Mucosa of gallbladder (tissue), 1 donor: ENCODE measurements at places on chromosomes 4 and X. TPM values are rescaled to one million over a fixed set of nuclear protein-coding genes. Genes with fewer than 3 reads are reported as not detected.

DNA sequence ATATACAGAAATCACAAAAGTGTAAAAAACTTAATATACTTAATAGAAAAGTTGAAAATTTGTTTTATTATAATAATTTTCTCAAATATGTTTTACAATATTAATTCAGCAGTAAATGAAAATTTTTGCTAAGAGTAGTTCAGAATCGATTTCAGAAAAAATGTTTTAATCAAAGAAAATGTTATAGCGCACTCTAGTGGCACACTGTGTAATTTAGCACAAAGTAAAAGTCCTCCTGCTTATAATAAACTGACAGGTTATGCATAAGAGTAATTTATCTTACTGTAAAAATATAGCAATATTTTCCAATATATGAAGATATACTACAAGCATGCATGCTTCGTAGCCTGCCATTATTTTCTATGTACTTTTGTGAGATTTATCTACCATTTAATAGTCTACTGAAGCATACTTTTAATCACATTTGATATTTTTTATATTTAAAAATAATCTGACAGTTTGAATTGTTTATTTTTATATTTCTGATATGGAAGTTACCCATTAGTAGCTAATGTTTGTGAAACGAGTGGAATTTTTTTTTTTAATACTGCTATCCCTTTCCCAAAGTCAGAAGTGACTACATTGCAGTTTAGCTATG is 217.9 kb upstream of the KLHL4 start:
- no peak for DNase-seq

- no peak for DNase-seq
Measured at GRCh38 chr4:109701566-109702410, 1.5 kb downstream of the CASP6 start.

GRCh38 chr4:82696117-82696860 is 102.3 kb downstream of the SCD5 start:
- DNase-seq: peak; percentile 51

DNA sequence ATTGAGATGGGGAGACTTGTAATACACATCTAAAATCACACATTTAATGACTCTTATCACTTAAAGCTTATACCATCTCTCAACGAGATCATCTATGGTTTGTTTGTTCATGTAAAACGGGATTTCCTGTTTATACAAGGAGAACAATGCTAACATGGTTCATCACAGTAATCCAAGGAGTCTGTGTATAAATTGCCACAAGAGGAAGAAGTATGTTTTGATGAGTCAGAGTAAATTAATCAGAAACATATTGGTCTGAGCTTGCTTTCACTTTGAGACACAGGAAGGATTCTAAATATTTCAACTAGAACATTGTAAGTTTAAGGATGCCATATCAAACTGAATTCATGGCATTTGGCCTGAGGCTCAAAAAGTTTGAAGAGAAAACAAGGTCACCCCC is 594.1 kb downstream of the GLUD2 start:
- no peak for DNase-seq

DNA sequence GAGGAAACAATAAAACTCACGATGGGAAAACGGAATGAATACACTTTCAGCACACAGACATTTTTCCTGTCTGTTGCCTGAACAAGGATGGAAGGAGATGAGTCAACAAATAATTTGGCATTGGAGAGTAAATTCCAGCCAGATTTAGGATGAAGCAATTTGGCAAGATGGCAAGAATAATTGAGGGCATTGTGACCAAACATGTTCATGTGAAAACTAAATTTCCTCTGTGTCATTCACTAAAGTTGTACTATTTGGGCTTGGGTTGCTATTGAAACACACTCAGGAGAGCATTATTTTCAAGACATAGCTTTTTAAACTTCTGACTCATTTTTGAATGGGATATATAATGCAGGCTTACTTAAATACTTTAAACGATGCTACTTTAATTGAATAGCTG is 1614.4 kb downstream of the PCDH19 start:
- no peak for DNase-seq

DNA sequence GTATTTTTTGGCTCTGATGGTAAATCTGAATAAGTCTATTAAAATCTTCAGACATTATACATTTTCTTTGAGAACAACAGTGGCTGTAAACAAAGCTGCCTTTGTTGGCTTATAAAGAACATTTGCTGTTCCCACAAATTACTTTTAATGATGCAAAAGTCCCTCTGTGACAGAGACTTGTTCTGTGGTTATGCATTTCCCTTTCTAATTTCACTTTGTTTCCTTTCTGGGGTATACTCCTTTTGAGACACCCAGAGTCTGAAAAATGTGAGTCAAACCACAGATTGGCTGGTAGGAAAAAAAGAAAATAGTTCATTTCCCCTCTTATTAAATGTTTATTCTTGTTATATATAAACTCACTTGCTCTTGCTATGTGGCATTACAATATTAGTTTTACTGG is 402.4 kb downstream of the PACRGL start:
- no peak for DNase-seq

- DNase-seq: no peak
Measured at GRCh38 chrX:52277666-52278065, 91.2 kb upstream of the XAGE2 start.

DNA sequence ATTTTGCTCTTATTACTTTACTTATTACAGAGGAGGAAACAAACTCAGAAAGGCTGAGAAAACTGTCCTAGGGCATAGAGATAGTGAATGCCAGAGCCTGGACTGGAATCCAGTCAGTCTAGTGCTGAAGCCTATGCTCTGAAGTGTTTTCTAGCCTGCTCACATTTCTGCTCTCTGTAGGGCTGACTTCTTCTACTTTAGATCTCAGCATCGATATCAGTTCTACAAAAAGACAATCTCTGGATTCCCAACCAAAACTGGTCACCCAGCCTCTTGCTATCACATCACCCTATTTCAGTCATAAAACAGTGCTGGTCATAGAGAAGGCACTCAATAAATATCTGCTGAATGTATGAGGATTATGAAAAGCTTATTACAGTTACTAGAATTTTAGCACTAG is 87.2 kb downstream of the FAM13A start:
- no peak for DNase-seq

- DNase-seq: no peak
Measured at GRCh38 chr4:167587361-167587760, 353.1 kb upstream of the SPOCK3 start.

Gene MAGEE1
- 3.6 TPM for total RNA-seq

Gene USP17L15
- total RNA-seq: not detected

DNA sequence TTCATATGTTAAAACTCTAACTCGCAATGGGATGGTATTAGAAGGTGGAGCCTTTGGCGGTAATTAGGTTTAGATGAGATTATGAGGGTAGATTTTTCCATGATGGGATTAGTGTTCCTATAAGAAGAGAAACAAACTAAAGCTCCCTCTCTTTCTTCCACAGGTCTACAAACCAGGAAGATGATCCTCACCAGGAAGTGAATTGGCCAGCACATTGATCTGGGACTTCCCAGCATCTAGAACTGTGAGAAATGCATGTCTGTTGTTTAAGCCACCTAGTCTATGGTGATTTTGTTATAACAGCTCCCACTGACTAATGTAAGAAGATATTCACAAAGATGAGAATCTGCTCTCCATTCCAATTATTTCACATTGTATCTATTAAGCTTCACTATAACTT is 2266.9 kb downstream of the PCDH7 start:
- DNase-seq: no peak

DNA sequence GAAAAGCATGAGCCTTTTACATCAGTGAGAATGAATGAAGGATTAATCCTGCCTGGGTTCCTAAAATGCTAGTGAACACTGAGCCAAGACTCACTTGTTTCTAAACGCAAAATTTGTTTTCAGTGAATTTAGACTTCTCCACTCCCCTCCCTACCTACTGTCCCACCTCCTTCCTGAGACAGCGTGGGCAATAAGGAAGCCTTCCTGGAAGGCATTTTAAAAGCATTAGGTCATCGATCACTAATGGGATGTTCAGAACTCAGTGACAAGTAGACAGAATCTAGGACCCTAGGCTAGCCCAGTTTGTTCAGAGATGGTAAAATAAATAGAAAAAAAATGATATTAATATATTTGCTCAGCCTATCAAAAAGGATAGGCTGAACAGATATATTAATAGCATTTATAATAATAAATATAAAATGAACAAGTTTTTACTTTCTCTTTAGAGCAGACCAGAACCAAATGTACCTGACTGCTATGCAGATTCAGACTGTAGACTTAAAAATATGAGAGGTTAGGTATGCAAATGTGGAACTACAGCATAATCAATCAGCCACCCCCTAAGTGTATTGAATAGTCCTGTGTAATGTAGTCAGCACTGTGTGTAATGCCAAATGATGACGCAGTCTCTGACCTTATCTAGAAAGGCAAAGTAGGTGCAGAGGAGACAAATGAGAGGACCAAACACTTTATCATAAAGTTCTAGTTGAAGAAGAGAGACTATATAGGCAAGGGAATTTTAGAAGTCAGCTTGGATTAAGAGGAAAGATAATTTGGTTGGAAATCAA is 331.1 kb downstream of the GPAT3 start:
- no peak for DNase-seq
